ENCODE measurements at places on chromosomes 5 and 9. TPM values are rescaled to one million over a fixed set of nuclear protein-coding genes. Genes with fewer than 3 reads are reported as not detected.

Gene RAI14
- polyA plus RNA-seq: 36.3 TPM

Gene IFT74
- polyA plus RNA-seq: 7.1 TPM

- DNase-seq: peak; percentile 43
These were observed 27.4 kb downstream of the IPPK start for GRCh38 chr9:92642564-92642963.

DNA sequence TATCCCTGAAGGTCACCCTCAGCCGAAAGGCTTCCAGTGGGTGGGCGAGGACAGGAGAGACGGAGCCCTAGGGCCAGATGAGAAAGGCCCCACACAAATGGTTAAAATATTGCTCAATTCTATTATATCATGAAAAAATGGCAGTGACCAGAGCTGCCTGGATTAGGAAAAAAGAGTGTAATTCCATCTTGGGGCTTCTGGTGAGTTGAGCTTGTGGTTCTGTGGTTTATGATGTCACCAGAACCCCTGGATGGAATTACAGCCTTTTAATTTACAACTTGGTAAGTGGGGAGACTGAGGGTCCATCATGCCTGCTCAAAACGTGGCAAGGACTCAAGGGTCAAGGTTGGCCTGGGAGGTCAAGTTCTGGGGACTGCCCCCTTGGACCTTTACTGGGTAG lies 55.5 kb upstream of the STC2 start:
- DNase-seq: no peak

- no peak for DNase-seq
These were observed 19.3 kb downstream of the NFIB start for GRCh38 chr9:14294659-14295058.

GRCh38 chr9:113516840-113517577 lies 53.5 kb downstream of the RGS3 start:
- DNase-seq: peak; percentile 91

- peak; percentile 81 for DNase-seq
These were observed 62.0 kb downstream of the ANKH start for GRCh38 chr5:14809369-14810155.

DNA sequence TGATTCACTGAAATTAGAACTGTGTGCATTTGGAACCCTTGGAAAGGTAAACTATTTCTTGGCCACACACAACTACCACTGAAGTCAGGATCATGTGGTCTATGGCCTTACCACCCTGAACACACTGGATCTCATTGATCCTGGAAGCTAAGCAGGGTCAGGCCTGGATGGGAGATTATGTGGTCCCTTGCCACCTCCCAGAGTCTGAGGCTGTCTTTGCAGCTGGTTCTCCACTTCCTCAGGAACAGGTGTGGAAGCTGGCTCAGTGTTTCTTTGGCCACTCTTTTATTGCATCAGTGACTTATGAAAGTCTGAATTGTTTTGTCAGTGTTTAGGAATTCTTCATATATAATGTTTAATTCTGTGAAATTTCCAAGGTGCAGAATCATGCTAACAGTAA lies 89.2 kb downstream of the TEK start:
- no peak for DNase-seq

Data from spleen (tissue), 13 donors.